ENCODE measurements at places on chromosomes 1 and 21.

GRCh38 chr1:37036667-37037053 lies 2.3 kb upstream of the GRIK3 start:
- DNase-seq, result peak; percentile 25

DNA sequence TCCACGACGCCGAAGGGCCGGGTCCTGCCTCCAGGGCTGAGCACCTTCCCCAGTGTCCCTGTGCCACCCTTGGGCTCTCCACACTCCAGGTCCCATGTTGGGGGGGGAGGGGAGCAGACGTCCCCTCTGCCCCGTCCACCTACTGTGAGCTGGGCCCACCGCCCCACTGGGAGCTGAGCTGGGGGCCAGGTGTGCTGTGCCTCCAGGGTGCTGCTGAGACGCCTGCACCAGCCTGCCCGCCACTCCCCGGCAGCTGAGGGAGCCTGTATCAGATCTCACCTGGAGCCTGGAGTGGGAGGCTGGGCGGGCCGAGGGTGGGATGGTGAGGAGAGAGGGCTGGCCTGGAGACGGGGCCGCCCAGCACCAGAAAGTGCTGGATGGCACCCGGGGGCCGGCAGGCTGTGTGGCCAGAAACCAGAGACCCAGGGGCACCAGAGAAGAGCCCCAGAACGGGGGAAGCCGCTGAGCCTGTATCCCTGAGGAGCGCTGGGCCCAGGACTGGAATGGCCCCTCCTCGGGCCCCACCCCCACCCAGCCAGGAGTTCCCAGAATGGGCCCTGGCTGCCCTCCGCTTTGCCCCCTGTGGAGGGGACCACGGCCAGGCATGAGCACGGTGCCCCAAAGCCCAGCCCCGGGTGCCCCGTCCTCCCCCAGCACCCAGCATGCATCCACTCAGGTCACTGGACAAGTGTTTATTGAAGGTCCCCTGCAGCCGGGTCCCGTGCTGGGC lies 3.4 kb downstream of the TNFRSF18 start:
- no peak for DNase-seq

GRCh38 chr21:14401217-14401616 lies 18.3 kb upstream of the HSPA13 start:
- no peak for DNase-seq

- no peak for DNase-seq
These were observed 65.9 kb downstream of the SLC66A1 start for GRCh38 chr1:19377812-19378718.

GRCh38 chr1:23422241-23422877 lies 2.2 kb downstream of the TCEA3 start:
- no peak for DNase-seq

- no peak for DNase-seq
These were observed 563.9 kb upstream of the NR5A2 start for GRCh38 chr1:199463521-199464127.

All from pons (tissue), 1 donor.